Natural killer cell (primary cell): ENCODE measurements at places on chromosomes 6 and 20. TPM values are rescaled to one million over a fixed set of nuclear protein-coding genes. Genes with fewer than 3 reads are reported as not detected.

The ZNF831 gene
- 24.8 TPM for total RNA-seq

DNA sequence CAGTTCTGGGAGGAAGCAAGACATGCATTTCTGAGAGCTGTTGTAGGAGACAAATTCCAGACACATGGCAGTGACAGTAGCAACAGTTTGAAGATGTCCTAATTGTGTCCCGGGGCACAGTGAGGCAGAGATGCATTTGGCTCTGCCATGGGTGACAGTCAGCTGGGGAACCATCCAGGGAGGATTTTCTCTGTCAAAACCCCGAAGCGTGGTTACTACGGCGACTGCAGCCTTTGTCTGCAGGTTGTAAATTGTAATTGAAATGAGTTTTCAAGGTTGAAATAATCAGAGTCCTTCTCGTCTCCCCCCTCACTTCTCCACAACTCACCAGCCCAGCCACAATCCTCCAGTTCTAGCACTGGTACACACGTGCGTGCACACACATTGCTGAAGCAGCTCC is 100.1 kb downstream of the GRM4 start:
- H3K27ac ChIP-seq, result no peak overlapping the region
- DNase-seq, result no peak
- no peaks in the 10 kb centered on the region for H3K36me3 ChIP-seq
- H3K4me1 ChIP-seq, result peaks cover 14% of the 10 kb centered on the region

- H3K27me3 ChIP-seq, result peaks cover 7% of the 10 kb centered on the region
- H3K4me1 ChIP-seq, result peaks cover 33% of the 10 kb centered on the region
- H3K4me3 ChIP-seq, result no peak overlapping the region
- H3K36me3 ChIP-seq, result no peaks in the 10 kb centered on the region
- no peak for DNase-seq
These were observed 3.1 kb downstream of the JAG1 start for GRCh38 chr20:10670501-10671220.

DNA sequence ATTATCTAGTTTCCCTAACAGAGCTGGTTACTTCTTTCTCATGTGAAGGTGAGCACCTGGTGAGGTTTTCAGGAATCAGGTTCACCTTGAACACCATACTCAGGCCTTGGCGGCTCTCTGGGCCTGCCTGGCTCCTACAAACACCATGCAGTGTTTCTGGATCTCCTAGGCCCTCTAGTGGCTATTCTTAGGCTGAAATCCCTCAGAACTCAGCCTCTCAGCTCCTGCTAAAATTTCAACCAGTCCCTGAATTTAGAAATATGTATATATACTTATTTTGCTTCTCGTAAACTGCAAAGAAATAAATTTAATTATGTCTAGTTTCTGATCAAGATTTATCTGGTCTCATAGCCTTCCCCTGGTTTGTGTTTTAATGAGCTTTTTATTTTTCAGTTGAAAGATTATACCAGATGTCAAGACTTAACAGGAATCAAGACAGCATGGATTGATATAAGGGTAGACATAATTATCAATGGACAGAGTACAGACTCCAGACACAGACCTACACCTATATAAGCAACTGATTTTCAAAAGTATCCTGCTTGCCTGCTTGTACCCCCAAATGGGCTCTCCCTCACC is 55.9 kb downstream of the ANKEF1 start:
- H3K4me3 ChIP-seq, result no peak overlapping the region
- no peaks in the 10 kb centered on the region for H3K36me3 ChIP-seq
- DNase-seq, result peak; percentile 62
- H3K27ac ChIP-seq, result no peak overlapping the region
- H3K27me3 ChIP-seq, result no peaks in the 10 kb centered on the region

The MACROD2 gene
- total RNA-seq, result 0.19 TPM

GRCh38 chr6:96675597-96675996 is 112.7 kb downstream of the FHL5 start:
- no peak for DNase-seq
- H3K4me3 ChIP-seq, result no peak overlapping the region
- H3K27me3 ChIP-seq, result no peaks in the 10 kb centered on the region

DNA sequence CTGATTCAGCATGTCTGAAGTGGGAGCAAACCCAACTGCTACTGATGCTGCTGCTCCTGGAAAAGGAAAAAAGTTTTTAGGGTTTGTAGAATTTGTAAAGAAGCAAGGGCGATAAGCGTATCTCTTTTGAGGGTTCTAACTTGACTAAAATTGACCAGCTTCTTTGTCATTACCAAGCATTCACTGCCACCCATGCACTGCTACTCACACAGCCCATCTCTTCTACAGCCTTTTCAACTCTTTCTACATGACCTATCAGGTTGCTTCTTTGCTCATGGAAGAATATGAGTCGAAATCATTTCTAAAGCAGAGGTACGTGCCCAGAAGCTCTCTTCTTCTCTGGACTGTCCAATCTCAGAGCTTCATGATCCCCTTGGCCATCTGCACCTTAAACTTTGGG is 570.9 kb downstream of the EPHA7 start:
- no peak overlapping the region for H3K4me3 ChIP-seq
- no peaks in the 10 kb centered on the region for H3K4me1 ChIP-seq
- H3K27ac ChIP-seq, result no peak overlapping the region
- DNase-seq, result no peak

The NMBR gene
- total RNA-seq, result not detected

The SLC2A10 gene
- 0.79 TPM for total RNA-seq

- no peaks in the 10 kb centered on the region for H3K36me3 ChIP-seq
- no peaks in the 10 kb centered on the region for H3K4me1 ChIP-seq
These were observed 27.9 kb downstream of the HLA-DMB start for GRCh38 chr6:32912951-32913350.

DNA sequence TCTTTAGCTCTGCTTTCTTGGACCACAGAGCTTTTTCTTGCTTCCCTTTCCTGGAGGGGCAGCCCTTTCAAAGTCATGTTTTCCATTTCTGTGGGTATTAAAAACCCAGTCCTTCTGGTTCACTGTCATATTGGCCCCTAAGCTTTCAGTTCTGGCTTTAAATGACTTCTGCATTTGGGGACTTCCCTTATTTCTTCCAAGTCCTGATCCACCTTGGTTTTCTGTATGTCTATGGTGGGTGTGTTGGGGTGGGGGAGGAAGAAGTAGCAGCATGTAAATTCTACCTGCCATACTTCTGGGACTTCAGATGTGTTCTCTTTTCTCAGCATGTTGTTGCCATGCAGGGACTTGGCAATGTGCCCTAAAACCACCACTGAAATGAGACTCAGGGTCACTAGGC is 77.1 kb upstream of the EMILIN3 start:
- no peaks in the 10 kb centered on the region for H3K4me1 ChIP-seq
- peaks cover 84% of the 10 kb centered on the region for H3K36me3 ChIP-seq
- H3K4me3 ChIP-seq, result no peak overlapping the region
- DNase-seq, result no peak
- H3K27me3 ChIP-seq, result no peaks in the 10 kb centered on the region
- H3K27ac ChIP-seq, result no peak overlapping the region

The ADGRF5 gene
- not detected for total RNA-seq

The HEY2 gene
- 0.93 TPM for total RNA-seq

- peaks cover 12% of the 10 kb centered on the region for H3K36me3 ChIP-seq
- no peaks in the 10 kb centered on the region for H3K4me1 ChIP-seq
- H3K27me3 ChIP-seq, result no peaks in the 10 kb centered on the region
- DNase-seq, result no peak
- no peak overlapping the region for H3K4me3 ChIP-seq
These were observed 59.7 kb downstream of the BTBD9 start for GRCh38 chr6:38580030-38580429.

- no peaks in the 10 kb centered on the region for H3K36me3 ChIP-seq
- H3K4me3 ChIP-seq, result peak overlapping the region; percentile 87
- peak overlapping the region; percentile 71 for H3K27ac ChIP-seq
- no peak for DNase-seq
- no peaks in the 10 kb centered on the region for H3K27me3 ChIP-seq
- peaks cover 15% of the 10 kb centered on the region for H3K4me1 ChIP-seq
These were observed 671 bp downstream of the EFHC1 start for GRCh38 chr6:52420668-52421358.

DNA sequence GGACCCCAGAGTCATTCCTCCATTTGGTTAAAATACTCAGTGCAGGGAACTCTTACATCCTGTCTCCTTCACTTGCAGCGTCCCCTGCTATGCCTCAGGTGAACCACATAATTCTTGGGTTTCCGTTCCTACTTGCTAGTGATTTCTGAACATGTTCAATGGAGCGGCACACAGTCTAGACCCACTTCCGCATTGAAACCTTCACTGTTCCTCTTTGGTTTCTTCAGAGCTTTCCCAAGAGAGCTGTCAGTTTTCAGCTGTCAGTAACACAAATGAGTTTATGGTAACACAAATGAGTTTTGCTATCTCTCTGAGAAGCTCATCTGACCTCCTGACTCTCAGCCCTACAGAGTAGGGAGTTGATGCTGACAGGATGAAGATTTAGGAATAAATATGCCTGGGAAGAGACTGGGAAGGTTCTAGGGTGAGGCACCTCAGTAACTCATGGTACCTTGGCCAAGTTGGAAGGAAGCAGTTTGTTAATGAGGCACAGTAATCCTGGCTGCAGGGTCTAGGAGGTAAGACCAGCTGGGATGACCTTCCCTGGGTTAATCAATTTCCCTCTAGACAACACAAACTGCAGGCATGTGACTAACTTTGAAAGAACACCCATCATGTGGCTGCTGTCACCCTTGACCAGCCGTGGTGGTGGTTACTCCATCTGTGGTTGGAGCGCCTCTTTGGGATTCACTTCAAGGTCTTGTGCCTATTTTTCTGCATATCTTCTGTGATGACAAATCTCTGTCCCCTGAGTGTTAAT is 5.4 kb downstream of the SYS1 start:
- peaks cover 44% of the 10 kb centered on the region for H3K4me1 ChIP-seq
- peaks cover 31% of the 10 kb centered on the region for H3K36me3 ChIP-seq
- H3K27me3 ChIP-seq, result no peaks in the 10 kb centered on the region
- H3K4me3 ChIP-seq, result no peak overlapping the region

DNA sequence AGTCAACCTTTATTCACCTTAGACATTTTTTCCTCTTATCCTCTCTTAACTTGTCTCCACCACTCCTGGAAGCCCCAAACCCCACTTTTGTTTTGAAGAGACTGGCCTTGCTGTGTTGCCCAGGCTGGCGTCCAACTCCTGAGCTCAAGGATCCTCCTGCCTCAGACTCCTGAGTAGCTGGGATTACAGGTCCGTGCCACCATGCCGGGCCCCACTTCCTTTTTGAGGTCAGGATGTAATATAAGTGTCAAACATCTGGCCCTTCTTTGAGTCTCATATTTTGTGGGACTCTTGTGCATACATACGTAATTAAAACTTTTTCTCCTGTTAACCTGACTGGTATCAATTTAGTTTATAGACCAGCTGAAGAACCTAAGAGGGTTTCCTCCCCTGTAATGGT is 1.4 kb upstream of the CDK19 start:
- no peak overlapping the region for H3K4me3 ChIP-seq
- no peaks in the 10 kb centered on the region for H3K27me3 ChIP-seq
- peak overlapping the region; percentile 93 for H3K27ac ChIP-seq
- H3K4me1 ChIP-seq, result peaks cover 13% of the 10 kb centered on the region
- H3K36me3 ChIP-seq, result no peaks in the 10 kb centered on the region

The DCBLD1 gene
- 8.4 TPM for total RNA-seq

GRCh38 chr6:21164768-21165326 is 428.7 kb upstream of the SOX4 start:
- no peaks in the 10 kb centered on the region for H3K27me3 ChIP-seq
- peaks cover 13% of the 10 kb centered on the region for H3K4me1 ChIP-seq
- no peak overlapping the region for H3K27ac ChIP-seq
- no peaks in the 10 kb centered on the region for H3K36me3 ChIP-seq
- no peak overlapping the region for H3K4me3 ChIP-seq

DNA sequence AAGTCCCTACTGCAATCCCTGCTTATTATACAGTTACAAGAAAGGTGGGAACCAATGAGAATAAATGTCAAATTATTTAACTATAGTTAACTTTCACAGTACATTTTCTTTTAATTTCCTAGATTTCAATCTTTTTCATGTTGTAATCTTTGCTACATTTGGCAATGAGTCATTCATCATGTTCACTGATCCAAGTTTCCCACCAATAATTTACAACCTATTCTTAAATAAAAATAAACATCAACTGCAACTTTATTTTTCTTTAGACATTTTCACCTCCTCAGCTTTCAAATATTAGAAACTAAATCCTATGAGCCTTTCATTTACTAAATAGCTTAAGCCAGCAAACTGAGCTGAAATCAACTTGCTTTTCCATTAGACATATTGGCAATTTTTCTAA is 541.3 kb upstream of the BTBD3 start:
- H3K4me1 ChIP-seq, result no peaks in the 10 kb centered on the region
- no peak for DNase-seq
- H3K4me3 ChIP-seq, result no peak overlapping the region
- no peaks in the 10 kb centered on the region for H3K27me3 ChIP-seq
- no peaks in the 10 kb centered on the region for H3K36me3 ChIP-seq

The KCNQ5 gene
- 8.2 TPM for total RNA-seq
